ENCODE measurements at places on chromosomes 5 and 9.

DNA sequence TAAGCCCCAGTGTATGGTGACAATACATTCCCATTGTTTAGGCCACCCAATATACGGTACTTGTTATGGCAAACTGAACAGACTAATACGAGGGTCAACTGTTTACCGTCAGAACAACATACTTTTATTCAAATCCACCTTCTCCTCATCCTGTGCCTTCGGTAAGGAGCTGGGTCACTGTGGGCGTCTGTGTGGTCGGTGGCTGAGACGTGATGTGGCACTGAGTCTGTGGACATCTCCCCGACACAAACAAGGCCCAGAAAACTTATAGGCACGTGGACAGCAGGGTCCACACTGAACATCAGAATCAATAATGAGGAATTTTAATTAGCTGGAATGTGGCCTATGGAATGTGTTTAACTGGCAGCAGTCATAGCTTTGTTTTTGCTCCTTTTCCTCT, 154.3 kb upstream of the IRX2 start:
- no peak for DNase-seq

DNA sequence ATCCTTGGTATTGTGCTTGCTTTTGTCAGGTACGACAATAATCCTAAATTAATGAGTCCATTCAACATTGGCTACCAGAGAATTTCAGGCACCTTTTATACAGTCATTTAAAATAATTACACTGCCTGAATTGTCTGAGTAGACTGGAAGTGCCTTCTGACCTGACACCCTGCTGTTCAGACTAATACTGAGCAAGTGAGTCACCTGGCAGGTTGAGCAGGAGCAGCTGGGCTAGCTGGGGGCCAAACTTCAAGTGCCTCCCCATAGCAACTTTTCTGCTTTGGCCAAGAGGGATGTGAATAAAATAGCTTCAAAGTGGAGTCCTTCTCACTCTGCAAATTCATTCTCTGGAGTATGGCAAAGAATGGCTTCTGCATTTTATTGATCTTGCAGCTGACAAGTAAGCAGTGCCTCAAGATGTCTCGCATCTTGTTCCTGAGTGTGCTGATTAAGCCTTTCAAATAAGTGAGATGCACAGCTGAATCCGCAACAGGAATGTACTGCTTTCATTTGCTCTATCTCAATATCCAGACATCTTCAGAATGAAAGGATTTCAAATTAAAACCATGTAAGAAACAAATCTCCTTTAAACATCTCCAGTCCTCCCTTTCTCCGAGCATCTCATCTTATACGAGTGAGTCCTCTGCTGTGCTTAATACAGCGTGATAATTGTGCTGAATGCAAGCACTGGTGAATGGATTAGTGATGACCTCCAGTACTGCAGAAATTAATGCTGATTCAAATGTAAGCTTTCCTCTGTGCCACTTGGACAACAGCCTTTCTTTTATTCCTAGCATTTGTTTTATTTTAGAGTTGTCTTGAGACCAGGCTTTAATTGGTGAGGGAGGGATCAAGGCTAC, 271.2 kb downstream of the EDIL3 start:
- DNase-seq = no peak

DNA sequence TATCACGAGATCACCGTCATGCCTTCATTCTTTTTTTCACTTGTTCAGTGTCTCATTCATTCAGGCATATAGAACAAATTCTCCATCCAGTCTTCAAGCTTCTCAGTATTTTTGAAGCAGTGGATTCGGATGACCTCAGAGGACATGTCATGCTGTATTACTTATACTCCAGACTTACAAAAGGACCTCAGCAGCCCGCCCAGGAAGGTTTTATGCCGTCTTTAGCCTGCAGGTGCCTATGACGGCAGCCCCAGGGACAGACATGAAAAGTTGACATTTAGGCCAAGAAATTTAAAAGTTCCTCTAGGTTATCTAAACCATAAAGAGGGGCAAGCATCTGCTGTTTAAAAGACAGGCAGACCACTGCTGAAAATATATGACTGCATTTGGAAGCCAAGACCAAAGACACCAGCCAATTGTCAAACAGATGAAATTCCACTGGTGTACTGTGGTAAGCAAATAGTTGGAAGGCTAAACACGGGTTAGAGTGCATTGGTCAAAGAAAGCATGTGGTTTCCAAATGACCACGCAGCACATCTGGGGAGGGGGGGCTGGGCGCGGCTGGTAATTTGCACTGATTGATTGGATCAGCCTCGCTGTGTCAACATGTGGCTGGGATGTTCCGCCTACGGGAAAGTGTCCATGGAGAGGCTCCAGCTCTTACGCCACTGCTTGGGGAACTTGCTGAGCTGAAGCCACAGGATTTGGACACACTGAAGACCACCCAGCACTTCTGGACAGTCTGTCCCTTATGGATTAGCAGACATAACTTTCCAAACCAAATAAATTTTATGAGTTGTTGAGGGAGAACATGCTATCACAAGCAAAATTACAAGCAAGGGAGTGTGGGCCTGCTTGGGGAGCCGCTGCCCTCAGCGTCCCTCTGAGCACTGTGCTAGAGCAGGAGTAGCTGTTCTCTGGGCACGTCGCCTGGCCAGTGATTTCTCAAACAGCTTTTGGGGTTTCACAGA, 173.6 kb downstream of the FANCC start:
- no peak for DNase-seq

GRCh38 chr5:73902327-73903051, 276.5 kb downstream of the ARHGEF28 start:
- DNase-seq = no peak

DNA sequence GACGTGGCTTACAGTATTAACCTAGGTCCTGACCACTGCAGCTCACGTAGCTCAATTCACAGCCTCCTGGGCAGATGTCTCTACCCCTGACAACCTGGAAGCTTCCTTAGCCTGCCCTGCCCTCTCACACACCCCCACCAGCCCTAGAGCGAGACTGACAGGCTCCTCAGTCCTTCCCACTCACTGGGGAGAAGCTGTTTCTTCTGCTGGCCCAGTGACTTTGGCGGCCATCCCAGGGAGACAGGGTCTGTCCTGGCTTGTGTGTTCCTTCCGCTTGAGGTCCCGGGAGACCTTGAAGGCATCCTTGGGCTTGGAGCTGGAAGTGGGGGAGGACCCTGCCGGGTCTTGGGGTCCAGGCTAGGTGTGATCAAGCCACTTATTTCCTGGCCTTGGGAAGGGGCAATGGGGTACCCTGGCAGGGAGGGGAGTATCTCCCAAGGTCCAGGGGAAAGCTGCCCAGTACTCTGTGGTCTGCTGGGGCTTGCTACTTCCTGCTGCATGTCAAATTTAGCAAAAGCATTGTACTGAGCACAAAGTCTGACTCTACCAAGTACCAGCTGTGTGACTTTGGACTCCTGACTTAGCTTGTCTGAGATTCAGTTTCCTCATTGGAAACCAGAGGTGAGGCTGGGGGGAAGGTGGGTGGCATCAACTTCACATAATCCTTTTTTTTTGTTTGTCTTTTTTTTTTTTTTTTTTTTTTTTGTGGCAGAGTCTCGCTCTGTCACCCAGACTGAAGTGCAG, 1.9 kb downstream of the MIGA2 start:
- no peak for DNase-seq

- DNase-seq = no peak
Measured at GRCh38 chr5:74092766-74093165, 466.8 kb downstream of the ARHGEF28 start.

GRCh38 chr5:160119905-160120266, 636 bp upstream of the PWWP2A start:
- no peak for DNase-seq
